Dorsolateral prefrontal cortex (tissue), 122 donors: ENCODE measurements at places on chromosomes 11 and 22. TPM values are rescaled to one million over a fixed set of nuclear protein-coding genes. Genes with fewer than 3 reads are reported as not detected.

The TMEM135 gene
- 32.1 TPM for total RNA-seq

The PLAAT4 gene
- total RNA-seq, result 22.8 TPM

The DLAT gene
- total RNA-seq, result 40.8 TPM

The FAM227A gene
- total RNA-seq, result 7.9 TPM

The CCDC87 gene
- total RNA-seq, result 1.8 TPM

The SCGB1C1 gene
- not detected for total RNA-seq
